ENCODE measurements at places on chromosomes 7 and 10.

- no peak for DNase-seq
Measured at GRCh38 chr10:43024942-43025700, 51.7 kb upstream of the RET start.

GRCh38 chr10:124238367-124238766 is 145.0 kb upstream of the CHST15 start:
- DNase-seq: no peak

DNA sequence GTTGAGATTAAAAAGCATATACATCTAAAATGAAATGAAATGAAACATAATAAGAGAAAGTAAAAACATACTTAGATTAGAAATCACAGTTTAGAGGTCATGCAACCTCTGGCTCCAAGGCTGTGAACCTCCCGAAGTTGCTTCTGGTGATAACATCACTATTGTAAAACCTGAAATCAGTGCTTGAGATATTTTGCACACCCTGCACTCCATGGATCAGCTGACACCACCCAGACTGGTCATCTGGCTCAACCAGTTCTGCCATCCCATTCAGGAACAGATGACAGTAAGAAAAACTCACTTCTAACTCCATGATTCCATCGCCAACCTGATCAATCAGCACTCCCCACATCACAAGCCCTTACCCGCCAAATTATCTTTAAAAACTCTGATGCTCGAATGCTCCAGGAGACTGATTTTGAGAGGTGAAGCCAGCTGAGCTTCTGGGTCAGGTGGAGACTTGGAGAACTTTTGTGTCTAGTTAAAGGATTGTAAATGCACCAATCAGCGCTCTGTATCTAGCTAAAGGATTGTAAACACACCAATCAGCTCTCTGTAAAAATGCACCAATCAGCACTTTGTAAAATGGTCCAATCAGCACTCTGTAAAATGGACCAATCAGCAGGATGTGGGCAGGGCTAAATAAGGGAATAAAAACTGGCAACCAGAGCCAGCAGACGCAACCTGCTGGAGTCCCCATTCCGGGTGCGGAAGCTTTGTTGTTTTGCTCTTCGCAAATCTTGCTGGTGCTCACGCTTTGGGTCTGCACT is 162.6 kb upstream of the MAGI2 start:
- DNase-seq: no peak

DNA sequence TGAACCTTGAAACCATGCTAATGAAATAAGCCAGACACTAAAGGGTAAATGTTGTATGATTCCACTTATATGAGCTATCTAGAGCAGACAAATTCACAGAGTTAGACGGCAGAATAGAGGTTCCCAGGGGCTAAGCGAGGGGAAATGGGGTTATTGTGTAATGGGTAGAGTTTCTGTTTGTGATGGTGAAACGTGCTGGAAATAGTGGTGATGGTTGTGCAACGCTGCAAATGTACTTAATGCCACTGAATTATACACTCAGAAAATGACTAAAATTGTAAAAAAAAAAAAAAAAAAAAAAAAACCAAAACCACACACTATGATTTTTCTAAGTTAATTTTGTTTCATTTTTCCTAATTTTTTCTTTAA is 30.0 kb downstream of the SFXN4 start:
- DNase-seq: no peak

DNA sequence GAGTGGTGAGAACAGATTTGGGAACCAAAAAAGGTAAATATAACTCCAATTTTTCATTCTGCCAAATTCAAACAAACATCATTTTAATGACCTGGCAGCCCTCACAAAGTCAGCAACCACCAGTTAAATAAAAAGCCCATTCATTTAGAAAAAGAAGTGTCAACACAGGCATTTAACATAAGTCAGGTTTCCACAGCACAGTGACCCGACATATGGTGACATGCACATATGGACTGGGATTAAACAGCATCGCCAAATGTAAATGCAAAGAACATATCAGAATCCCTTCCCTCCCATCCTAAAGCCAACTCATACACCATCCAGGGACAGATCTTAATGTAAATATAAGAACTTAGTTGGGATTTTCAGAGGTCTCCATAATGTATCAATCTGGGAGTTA is 293.2 kb downstream of the FGFR2 start:
- DNase-seq: no peak

- no peak for DNase-seq
Measured at GRCh38 chr10:1685699-1686490, 51.4 kb downstream of the ADARB2 start.

GRCh38 chr10:132592790-132593383 is 55.3 kb downstream of the INPP5A start:
- DNase-seq: no peak

Measured in nucleus accumbens (tissue), 56 donors.